ENCODE measurements at places on chromosomes 1 and 21. TPM values are rescaled to one million over a fixed set of nuclear protein-coding genes. Genes with fewer than 3 reads are reported as not detected.

Gene MIXL1
- not detected for total RNA-seq

Gene RTCA
- 19.8 TPM for total RNA-seq

Gene SGIP1
- total RNA-seq, result 1.3 TPM

Gene OLIG1
- total RNA-seq, result not detected

Gene GPR153
- total RNA-seq, result 6.9 TPM

Gene VANGL1
- 3.7 TPM for total RNA-seq

Gene ERO1B
- total RNA-seq, result 21.9 TPM

Gene PGLYRP3
- not detected for total RNA-seq

Gene C1orf232
- not detected for total RNA-seq

Gene CFAP45
- total RNA-seq, result not detected

Gene SELP
- total RNA-seq, result 2.4 TPM

Gene ALX3
- not detected for total RNA-seq

Gene TIAM1
- total RNA-seq, result 7.9 TPM

Gene FLG2
- total RNA-seq, result not detected

Gene FAM3B
- total RNA-seq, result 0.79 TPM

Gene PGLYRP4
- total RNA-seq, result not detected

Gene RPE65
- total RNA-seq, result not detected

Gene C1orf167
- not detected for total RNA-seq

Gene PEAR1
- 3.8 TPM for total RNA-seq

Gene TMCC2
- total RNA-seq, result 0.31 TPM

Gene SPRR5
- not detected for total RNA-seq

Gene RNU1-1
- total RNA-seq, result 3,377 TPM

Gene LMOD1
- total RNA-seq, result 2.9 TPM

Gene ARHGEF16
- total RNA-seq, result 15.3 TPM

Gene OR10Z1
- not detected for total RNA-seq

Gene SHISAL2A
- not detected for total RNA-seq

Gene LRRC3
- total RNA-seq, result 19.3 TPM

Gene NECTIN4
- not detected for total RNA-seq

Gene RNF207
- 15.4 TPM for total RNA-seq

Gene LAMB3
- total RNA-seq, result 5.0 TPM

Gene MNDA
- 5.4 TPM for total RNA-seq

Gene HLX
- total RNA-seq, result 5.9 TPM

Gene CLIC4
- total RNA-seq, result 41.8 TPM

Gene ARHGEF11
- 18.7 TPM for total RNA-seq

Gene FOXO6
- not detected for total RNA-seq

Gene AGT
- total RNA-seq, result 1,076 TPM

Gene GNAT2
- total RNA-seq, result not detected

Gene ATG4C
- total RNA-seq, result 6.7 TPM

Gene PLA2G5
- total RNA-seq, result 2.7 TPM

Gene PHLDA3
- total RNA-seq, result 2.0 TPM

Gene LPAR3
- 0.31 TPM for total RNA-seq

Gene LYPLAL1
- 18.1 TPM for total RNA-seq

Gene IGSF5
- not detected for total RNA-seq

Gene HORMAD1
- not detected for total RNA-seq

All from right lobe of liver (tissue), 6 donors.